Breast epithelium (tissue), 4 donors: ENCODE measurements at places on chromosomes 5 and 9. TPM values are rescaled to one million over a fixed set of nuclear protein-coding genes. Genes with fewer than 3 reads are reported as not detected.

The CREBRF gene
- 77.1 TPM for total RNA-seq

The ETF1 gene
- 95.4 TPM for total RNA-seq

The ANKRD33B gene
- total RNA-seq, result 5.3 TPM

The CDKN2B gene
- total RNA-seq, result 18.4 TPM

The LTC4S gene
- 8.8 TPM for total RNA-seq

The COL23A1 gene
- 3.3 TPM for total RNA-seq

The PLCXD3 gene
- 6.6 TPM for total RNA-seq

The FBP2 gene
- total RNA-seq, result not detected

The C9orf50 gene
- not detected for total RNA-seq

GRCh38 chr5:10736354-10736753 is 24.7 kb downstream of the DAP start:
- DNase-seq, result no peak
- H3K4me1 ChIP-seq, result no peaks in the 10 kb centered on the region
- H3K27me3 ChIP-seq, result no peaks in the 10 kb centered on the region
- peak overlapping the region; percentile 8 for H3K27ac ChIP-seq
- no peak overlapping the region for H3K4me3 ChIP-seq

DNA sequence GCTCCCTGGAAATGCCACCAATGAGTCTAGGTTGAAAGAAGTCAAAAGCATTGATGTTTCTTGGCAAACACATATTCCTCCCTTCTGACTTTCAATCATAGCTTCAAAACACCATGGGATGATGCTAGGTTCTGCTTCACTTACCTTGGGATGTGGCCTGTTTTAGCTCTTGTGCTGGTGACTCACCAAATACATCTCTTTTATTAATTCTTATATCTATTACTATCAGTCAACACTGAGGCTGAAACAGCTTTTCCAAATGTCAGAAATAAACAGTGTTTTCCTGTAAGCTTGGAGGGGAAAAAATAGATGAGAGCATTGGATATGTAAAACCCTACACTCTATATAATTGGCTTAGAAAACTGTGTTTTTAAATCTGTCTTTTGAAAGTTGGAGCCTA is 245.4 kb upstream of the NREP start:
- no peaks in the 10 kb centered on the region for H3K4me1 ChIP-seq
- H3K36me3 ChIP-seq, result no peaks in the 10 kb centered on the region
- H3K4me3 ChIP-seq, result no peak overlapping the region
- H3K27ac ChIP-seq, result no peak overlapping the region

- DNase-seq, result no peak
- no peak within 1 kb of the TSS for H3K27ac ChIP-seq
- H3K36me3 ChIP-seq, result no peaks in the 10 kb centered on the region
Observed at GRCh38 chr5:141338538-141339306, at the start of gene PCDHGA2. TSS of gene PCDHGA2 (plus strand) at chr5:141338760.

- H3K4me1 ChIP-seq, result peaks cover under 1% of the 10 kb centered on the region
- no peaks in the 10 kb centered on the region for H3K27me3 ChIP-seq
- DNase-seq, result no peak
- H3K36me3 ChIP-seq, result no peaks in the 10 kb centered on the region
- H3K4me3 ChIP-seq, result no peak overlapping the region
Observed at GRCh38 chr5:143218517-143219170, 184.8 kb downstream of the NR3C1 start.

- DNase-seq, result no peak
- H3K27ac ChIP-seq, result no peak overlapping the region
- H3K36me3 ChIP-seq, result peaks cover 3% of the 10 kb centered on the region
- no peak overlapping the region for H3K4me3 ChIP-seq
Observed at GRCh38 chr5:134813407-134813806, 32.4 kb upstream of the C5orf24 start.

DNA sequence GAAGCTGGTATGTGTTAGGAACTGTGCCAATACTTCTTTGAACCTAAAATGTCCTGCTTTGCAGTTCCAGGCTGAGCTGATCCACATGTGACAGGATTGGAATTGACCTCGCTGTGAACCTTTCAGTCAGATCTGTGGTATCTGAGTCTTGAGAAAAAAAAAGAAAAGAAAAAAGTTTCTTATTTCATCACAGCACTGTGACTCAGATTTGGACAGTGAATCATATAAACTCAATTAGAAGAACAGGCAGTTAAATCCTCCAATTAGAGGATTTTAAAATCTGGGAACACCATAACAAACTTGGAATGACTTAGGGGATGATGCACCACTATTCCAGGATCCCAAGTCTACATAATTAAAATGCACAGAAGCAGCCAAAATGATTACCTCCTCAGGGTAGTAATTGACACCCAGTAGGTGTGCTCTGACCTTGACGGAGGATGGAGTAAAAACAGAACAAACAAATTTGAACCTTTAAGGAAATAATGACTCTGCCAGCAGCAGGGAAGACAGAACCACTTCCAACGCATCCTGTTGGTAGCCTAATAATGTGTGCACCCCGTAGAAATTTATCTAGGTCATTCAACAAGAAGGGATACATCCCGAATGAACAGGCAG is 57.8 kb upstream of the RAI14 start:
- no peaks in the 10 kb centered on the region for H3K4me1 ChIP-seq
- peak overlapping the region; percentile 52 for H3K27ac ChIP-seq
- H3K36me3 ChIP-seq, result no peaks in the 10 kb centered on the region
- no peak overlapping the region for H3K4me3 ChIP-seq
- no peaks in the 10 kb centered on the region for H3K27me3 ChIP-seq
- DNase-seq, result no peak

DNA sequence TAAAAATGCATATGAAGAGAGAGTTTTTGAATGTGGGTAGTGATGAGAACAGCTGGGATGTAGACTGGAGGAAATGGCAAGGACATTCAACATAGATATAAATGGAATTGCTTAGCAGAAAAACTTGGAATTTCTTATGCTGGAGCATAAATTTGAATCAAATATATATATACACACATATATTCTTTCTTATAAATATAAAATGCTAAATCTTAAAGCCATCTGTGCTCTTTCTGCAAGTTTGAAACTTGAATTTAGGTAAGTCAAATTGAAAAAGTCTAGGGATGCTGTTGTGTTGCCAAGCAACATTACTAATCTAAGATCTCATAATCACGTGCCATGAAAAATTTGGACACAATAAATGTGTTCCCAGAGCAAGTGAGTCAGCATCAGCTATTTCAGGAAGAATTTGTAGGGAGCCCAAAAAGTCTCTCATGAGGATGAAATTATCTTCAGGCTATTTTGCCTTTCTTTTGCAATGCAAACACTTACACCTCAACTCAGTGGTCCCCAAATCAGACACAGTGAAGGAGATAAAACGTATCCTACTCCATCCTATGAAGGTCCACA is 58.4 kb upstream of the ALDH1A1 start:
- H3K4me3 ChIP-seq, result no peak overlapping the region
- no peaks in the 10 kb centered on the region for H3K4me1 ChIP-seq
- no peaks in the 10 kb centered on the region for H3K27me3 ChIP-seq
- no peak for DNase-seq
- H3K27ac ChIP-seq, result peak overlapping the region; percentile 53

- no peaks in the 10 kb centered on the region for H3K4me1 ChIP-seq
- H3K36me3 ChIP-seq, result no peaks in the 10 kb centered on the region
- DNase-seq, result no peak
- no peak overlapping the region for H3K4me3 ChIP-seq
Observed at GRCh38 chr9:26462213-26462612, 430.4 kb downstream of the CAAP1 start.

DNA sequence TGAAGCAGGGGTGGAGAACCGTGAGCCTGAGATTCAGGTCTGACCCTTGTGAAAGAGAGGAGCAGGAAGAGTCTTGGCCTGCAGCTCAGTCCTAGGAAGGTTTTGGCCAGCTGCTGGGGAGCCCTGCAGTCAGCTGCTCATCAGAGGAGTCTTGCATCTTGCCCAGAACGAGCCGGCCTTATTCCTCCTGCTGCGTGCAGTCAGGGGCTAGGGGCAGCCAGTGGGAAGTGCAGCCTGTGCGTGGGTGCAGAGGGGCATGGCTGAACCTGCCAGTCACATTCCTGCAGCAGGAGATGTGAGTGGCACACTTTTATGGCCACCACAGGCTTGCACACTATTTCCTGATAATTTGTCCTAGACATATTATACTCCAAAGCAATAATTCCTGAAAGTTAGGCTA is 278.7 kb downstream of the NPR3 start:
- no peaks in the 10 kb centered on the region for H3K4me1 ChIP-seq
- H3K27ac ChIP-seq, result no peak overlapping the region
- no peaks in the 10 kb centered on the region for H3K27me3 ChIP-seq
- H3K36me3 ChIP-seq, result no peaks in the 10 kb centered on the region

DNA sequence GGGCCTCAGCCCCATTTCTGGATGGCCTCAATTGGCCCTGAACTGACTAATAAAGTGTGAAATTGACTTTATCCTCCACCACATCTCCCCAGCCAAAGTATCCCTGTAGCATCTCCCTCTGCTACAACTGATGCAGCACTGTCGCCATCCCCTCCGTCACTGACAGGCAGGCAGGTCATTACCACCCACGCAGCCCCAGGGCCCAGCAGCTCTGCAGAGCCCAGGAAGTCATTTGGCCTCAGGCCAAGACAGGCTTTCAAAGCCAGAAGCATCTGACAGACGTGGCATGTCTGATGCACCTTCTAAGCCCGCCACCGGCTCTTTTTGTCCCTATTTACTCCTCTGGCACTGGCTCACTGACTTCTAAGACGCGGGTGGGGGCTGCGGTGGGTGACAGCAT is 65.3 kb downstream of the ARHGEF37 start:
- no peak overlapping the region for H3K27ac ChIP-seq
- DNase-seq, result no peak
- no peak overlapping the region for H3K4me3 ChIP-seq
- no peaks in the 10 kb centered on the region for H3K4me1 ChIP-seq

GRCh38 chr9:86508208-86508903 is 154.1 kb upstream of the TUT7 start:
- H3K4me3 ChIP-seq, result no peak overlapping the region
- DNase-seq, result no peak
- no peaks in the 10 kb centered on the region for H3K4me1 ChIP-seq
- H3K27ac ChIP-seq, result no peak overlapping the region
- no peaks in the 10 kb centered on the region for H3K36me3 ChIP-seq
- H3K27me3 ChIP-seq, result no peaks in the 10 kb centered on the region

GRCh38 chr9:16681652-16681987 is 188.8 kb downstream of the BNC2 start:
- H3K4me1 ChIP-seq, result no peaks in the 10 kb centered on the region
- H3K27me3 ChIP-seq, result no peaks in the 10 kb centered on the region
- no peak overlapping the region for H3K4me3 ChIP-seq
- H3K36me3 ChIP-seq, result no peaks in the 10 kb centered on the region
- H3K27ac ChIP-seq, result no peak overlapping the region
- DNase-seq, result no peak

- no peaks in the 10 kb centered on the region for H3K27me3 ChIP-seq
- H3K4me3 ChIP-seq, result no peak overlapping the region
- no peak overlapping the region for H3K27ac ChIP-seq
Observed at GRCh38 chr9:94175669-94176068, 83.4 kb upstream of the ZNF169 start.

DNA sequence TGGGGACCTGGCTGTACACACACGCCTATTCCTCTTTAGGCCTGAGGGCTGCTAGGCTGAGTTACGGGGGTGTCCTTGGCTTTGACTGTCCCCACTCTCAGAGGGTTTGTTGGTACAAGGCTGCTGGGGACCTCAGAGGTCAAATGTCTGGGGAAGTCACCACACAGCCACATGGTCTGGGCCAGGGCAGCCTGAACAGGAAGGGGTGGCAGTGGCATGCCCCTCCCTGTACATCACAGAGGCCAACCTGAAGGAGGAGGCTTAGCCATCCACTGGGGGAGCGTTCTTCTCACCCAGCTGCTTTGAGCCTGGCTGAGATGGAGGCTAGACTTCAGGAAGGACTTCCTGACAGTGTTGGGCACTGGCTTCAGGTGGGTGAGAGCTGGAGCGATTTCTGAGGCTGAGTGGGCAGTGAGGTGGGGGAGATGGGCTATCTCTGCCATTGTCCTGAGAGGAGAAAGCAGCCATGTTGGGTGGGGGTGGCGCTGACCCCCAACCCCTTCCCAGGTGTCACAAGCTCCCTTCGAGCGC is 36.3 kb downstream of the CXXC5 start:
- no peak overlapping the region for H3K4me3 ChIP-seq
- H3K36me3 ChIP-seq, result no peaks in the 10 kb centered on the region
- peaks cover 1% of the 10 kb centered on the region for H3K4me1 ChIP-seq

DNA sequence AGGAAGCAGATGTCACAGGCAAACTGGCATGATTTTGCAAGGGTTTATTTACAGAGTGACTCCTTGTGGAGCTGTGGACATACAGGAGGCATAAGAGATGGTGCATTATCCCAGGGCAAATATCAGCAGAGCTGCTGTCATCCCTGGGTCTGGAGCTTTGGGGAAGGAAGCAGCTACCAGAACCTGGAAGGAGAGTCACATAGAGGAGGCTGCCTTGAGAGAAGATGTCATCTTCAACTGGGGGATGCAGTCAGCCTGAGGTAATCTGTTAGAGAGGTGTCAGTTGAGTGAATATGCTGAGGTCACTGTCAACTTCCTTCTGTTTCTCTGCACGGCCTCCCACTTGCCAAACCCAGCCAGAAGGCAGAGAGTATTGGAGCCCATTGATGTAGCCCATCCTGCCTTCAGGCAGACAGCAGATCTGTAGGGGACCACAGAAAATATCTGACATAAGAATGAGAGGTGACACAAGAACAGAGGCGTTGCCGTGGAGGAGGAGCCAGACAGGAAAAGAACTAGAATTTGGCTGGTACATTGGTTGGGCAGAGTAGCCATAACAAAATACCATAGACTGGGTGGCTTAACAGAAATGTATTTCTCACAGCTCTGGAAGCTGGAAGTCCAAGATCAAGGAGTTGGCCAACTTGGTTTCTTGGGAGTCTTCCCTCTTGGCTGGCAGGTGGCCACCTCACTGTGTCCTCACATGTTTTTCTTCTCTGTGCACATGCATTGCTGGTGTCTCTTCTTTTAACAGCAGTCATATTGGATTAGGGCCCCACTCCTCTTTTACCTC is 102.8 kb downstream of the SNX18 start:
- no peaks in the 10 kb centered on the region for H3K27me3 ChIP-seq
- DNase-seq, result no peak
- H3K4me3 ChIP-seq, result no peak overlapping the region
- H3K27ac ChIP-seq, result peak overlapping the region; percentile 35
- no peaks in the 10 kb centered on the region for H3K4me1 ChIP-seq
- H3K36me3 ChIP-seq, result no peaks in the 10 kb centered on the region

- H3K4me1 ChIP-seq, result no peaks in the 10 kb centered on the region
- no peaks in the 10 kb centered on the region for H3K36me3 ChIP-seq
- H3K4me3 ChIP-seq, result no peak overlapping the region
- H3K27me3 ChIP-seq, result no peaks in the 10 kb centered on the region
- DNase-seq, result no peak
- H3K27ac ChIP-seq, result no peak overlapping the region
Observed at GRCh38 chr5:170597872-170598271, 94.1 kb downstream of the KCNIP1 start.

- no peak overlapping the region for H3K27ac ChIP-seq
- DNase-seq, result no peak
- H3K36me3 ChIP-seq, result no peaks in the 10 kb centered on the region
Observed at GRCh38 chr5:159422361-159422760, 92.1 kb upstream of the IL12B start.

DNA sequence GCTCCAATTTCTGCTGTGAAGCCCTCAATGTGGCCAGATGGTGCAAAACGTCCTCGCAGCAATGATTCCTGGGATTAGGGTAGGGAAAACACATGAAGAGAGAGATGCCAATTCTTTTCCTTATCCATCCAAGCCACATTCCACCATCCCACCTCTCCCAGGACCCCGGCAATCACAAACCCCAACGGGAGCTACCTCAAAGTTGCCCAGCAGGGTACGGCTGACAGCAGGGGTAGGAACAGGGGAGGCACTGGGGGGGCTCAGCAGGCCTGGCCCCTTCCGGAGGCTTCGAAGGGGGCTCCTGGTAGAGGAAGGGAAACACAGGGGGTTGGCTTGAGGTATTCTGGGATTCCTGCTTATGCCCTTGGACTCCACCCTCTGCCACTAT is 3.4 kb upstream of the STOML2 start:
- no peak overlapping the region for H3K4me3 ChIP-seq
- peaks cover 16% of the 10 kb centered on the region for H3K4me1 ChIP-seq
- H3K27me3 ChIP-seq, result no peaks in the 10 kb centered on the region
- H3K36me3 ChIP-seq, result no peaks in the 10 kb centered on the region
